ENCODE measurements at places on chromosomes 6 and 20. TPM values are rescaled to one million over a fixed set of nuclear protein-coding genes. Genes with fewer than 3 reads are reported as not detected.

Gene CST5
- not detected for total RNA-seq

- DNase-seq = no peak
Measured at GRCh38 chr20:51457533-51457932, 85.0 kb downstream of the NFATC2 start.

DNA sequence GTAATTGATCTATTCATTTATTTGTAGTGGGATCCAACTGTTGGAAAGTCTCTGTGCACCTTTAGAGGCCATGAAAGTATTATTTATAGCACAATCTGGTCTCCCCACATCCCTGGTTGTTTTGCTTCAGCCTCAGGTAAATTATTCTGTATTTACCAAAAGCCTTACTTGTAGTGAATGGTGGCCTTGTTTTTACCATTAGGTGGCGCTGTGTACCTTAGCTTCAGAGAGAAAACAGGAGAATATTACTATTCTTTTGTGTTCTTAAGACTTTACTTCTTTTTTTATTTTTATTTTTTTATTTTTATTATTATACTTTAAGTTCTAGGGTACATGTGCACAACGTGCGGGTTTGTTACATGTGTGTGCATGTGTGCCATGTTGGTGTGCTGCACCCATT, 23.7 kb downstream of the PEX7 start:
- DNase-seq = no peak

GRCh38 chr20:13625304-13625979, 13.3 kb downstream of the TASP1 start:
- DNase-seq = no peak

DNA sequence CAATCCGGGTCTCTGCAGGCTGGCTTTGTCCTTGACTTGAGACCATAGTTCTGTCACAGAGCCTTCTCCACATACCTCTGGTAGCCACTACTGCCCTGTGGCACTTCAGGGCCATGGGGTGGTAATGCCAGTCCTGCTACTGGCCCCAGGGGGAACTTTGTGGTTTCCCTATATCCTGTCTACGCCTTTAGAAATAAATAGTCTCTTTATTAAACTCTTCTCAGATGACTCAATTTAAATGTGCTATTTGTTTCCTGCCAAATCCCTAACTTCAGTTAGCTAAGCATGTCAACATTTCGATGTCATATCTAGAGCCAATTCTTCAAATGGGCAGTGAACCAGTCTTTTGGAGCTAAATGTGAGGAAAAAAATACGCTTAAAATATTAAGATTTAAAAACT, 60.1 kb downstream of the SEL1L2 start:
- no peak for DNase-seq

DNA sequence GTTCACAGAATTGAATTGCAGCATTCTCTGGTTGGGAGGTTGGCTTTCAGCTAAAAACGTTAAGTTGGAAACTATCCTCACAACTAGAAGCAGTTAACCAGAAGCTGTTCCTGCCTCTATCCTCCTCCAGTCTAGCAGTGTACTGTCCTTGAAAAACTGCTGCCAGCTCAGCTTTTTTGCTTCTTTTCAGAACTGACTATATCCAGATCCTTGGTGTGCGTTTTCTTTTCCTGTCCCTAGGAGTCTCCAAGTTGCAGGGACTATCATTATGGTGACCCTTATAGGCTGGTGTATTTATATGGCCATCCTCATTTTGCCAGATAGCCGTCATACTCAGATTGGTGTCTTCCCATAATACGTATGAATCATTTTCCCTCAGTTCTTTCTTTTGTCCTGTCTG, 5.5 kb downstream of the ITCH start:
- no peak for DNase-seq
